Skin of body (tissue), 3 donors: ENCODE measurements at places on chromosomes 2 and 18.

DNA sequence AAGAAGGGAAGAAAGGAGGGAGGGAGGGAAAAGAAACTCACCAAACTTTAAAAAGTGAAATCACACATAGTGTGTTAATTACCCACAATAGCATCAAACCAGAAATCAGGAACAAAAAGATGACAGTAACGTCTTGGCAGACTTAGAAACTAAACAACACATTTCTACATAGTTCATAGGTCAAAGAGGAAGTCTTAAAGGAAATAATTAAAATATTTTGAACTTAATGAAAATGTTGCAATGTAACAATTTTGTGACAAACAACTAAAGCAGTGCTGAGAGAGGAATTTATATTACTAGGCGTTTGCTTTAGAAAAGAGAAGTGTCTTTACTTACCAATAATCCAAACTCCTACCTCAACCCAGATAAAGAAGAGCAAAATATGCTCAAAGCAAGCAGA lies 505.0 kb upstream of the ID2 start:
- DNase-seq = no peak

DNA sequence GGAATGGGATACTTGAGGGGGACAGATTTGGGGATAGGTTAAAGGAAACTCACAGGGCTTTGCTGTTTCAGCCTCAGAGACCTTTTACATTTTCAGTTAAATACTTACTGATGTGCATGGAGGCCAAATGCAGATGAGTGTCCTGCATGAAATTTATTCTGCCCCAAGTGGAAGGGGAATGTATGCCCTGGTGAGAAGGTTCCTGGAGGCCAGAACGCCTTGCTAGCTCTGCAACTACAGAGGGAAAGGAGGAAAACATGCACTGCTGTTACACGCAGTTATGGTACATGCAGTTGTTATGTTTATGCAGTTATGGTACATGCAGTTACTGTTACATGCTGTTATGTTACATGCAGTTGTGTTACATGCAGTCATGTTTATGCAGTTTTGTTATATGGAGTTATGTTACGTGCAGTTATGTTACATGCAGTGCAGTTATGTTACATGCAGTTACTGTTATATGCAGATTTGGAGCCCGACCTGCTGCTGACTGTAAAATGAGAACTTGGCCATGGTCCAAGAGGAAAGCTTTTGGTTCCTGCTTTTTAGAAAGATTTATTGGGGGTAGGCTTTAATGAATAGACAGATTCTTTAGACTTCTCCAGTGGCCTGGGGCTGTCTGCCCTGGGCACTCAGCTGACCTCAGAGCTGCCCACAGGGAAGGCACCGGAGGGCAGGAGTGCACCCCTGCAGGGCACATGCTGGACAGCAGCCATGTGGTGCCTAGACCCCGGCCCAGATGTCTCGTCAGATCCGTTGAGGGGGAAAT lies 84.1 kb downstream of the LDLRAD4 start:
- DNase-seq = peak; percentile 1

GRCh38 chr2:195961873-195962272 lies 106.8 kb downstream of the DNAH7 start:
- DNase-seq = no peak

DNA sequence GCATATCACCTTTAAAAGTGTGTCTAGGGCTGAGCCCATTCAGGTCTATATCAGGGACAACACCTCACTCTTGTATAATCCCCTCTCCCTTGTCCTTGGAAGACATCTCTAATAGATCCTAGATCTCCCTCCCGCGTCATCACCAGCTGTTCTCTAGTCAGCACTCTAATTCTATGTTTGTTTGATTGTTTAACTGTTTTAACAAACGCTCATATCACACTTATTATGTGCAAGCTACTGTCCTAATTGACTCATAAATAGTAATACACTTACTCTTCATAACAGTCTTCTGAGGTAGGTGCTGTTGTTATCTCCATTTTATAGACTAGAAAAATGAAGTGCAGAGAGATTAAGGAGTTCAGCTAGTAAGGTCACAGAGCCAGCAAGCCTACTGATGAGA lies 1.6 kb upstream of the ERMN start:
- DNase-seq = no peak

GRCh38 chr18:58101291-58101794 lies 57.3 kb downstream of the NEDD4L start:
- peak; percentile 63 for DNase-seq

DNA sequence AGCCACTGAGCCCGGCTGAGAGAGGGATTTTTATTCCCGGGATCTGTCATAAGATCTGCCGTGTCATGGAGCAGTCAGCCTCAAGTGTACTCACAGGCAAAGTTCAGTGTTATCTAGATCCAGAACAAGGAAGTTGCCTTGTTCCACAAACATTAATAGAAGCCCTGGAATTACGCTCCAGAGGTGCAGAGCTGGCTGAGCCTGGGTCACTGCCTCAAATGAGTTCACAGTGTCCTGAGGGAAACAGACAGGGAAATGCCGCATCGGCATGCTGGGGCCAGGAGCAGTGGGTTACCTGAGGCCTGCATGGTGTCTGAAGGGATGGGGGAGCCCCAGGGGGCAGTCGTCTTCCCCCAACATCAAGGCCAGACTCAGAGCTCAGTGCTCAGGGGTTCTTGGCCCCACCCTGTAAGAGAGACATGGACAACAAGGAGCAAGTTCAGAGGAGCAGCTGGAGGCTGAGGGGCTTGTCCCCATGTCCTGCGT lies 42.7 kb upstream of the ODC1 start:
- no peak for DNase-seq

GRCh38 chr18:32440518-32440917 lies 30.2 kb downstream of the GAREM1 start:
- DNase-seq = no peak

DNA sequence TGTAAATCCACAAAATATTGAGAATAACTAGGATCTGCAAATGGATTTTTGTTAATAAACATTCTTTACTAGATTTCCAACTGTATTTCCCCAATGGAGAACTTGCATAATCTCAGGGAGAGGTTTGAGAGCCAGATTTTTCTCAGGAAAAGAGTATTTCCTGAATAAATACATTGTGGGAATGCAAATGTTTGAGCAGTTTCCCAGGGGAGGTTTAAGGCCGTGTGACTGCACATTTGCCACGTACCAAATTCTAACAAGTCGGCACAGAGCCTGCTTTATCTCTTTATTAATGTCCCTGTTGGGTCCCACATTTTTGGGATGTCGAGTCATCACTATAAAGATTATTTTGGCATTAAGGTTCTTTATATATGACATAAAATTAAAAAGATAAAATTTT lies 27.0 kb downstream of the TFPI start:
- peak; percentile 52 for DNase-seq
